ENCODE measurements at places on chromosomes 7 and 10. TPM values are rescaled to one million over a fixed set of nuclear protein-coding genes. Genes with fewer than 3 reads are reported as not detected.

Gene PRR15
- total RNA-seq: not detected

Gene TMEM178B
- total RNA-seq: 0.80 TPM

Gene KCND2
- total RNA-seq: not detected

Gene FAM241B
- 4.8 TPM for total RNA-seq

Gene DGKI
- total RNA-seq: 0.34 TPM

Gene FFAR4
- total RNA-seq: not detected

Gene SCIN
- 0.11 TPM for total RNA-seq

Gene CPEB3
- total RNA-seq: 1.7 TPM

Gene CTAGE4
- total RNA-seq: 2.3 TPM

Gene SPDYE8
- total RNA-seq: not detected

Gene FRMPD2
- not detected for total RNA-seq

Gene GBX1
- not detected for total RNA-seq

Gene CCL24
- not detected for total RNA-seq

Gene FGL2
- 5.2 TPM for total RNA-seq

Gene EBF3
- not detected for total RNA-seq

Gene MOGAT3
- total RNA-seq: not detected

Gene TMEM130
- not detected for total RNA-seq

Gene RAB18
- total RNA-seq: 68.6 TPM

Gene NUDT13
- total RNA-seq: 0.86 TPM

Gene PDE6C
- not detected for total RNA-seq

Gene HOXA4
- 0.16 TPM for total RNA-seq

Gene CD36
- not detected for total RNA-seq

Gene MAGI2
- not detected for total RNA-seq
